HFF-Myc (cell line): ENCODE measurements at places on chromosomes 7 and 10.

DNA sequence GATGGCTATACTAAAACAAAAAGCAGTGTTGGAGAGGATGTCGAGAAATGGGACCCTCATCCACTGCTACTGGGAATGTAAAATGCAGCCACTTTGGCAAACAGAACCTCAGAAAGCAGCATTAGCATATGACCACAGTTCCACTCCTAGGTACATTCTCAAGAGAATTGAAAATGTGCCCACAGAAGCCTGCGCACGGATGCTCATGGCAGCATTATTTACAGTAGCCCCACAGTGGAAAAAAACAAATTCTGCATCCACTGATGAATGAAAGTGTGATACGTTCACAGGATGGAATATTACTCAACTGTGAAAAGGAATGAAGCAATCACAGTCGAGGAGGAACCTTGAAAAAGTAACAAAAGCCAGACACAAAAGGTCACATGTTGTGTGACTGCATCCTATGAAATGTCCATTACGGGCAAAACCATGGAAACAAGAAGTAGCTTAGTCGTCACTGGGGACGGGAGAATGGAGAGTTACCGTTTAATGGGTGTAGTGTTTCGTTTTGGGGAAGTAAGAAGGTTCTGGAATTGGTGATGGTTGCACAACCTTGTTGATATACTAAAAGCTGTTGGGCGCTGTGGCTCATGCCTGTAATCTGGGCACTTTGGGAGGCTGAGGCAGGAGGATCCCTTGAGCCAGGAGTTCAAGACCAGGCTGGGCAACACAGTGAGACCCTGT is 2.5 kb upstream of the UPK3B start:
- no peak for DNase-seq

DNA sequence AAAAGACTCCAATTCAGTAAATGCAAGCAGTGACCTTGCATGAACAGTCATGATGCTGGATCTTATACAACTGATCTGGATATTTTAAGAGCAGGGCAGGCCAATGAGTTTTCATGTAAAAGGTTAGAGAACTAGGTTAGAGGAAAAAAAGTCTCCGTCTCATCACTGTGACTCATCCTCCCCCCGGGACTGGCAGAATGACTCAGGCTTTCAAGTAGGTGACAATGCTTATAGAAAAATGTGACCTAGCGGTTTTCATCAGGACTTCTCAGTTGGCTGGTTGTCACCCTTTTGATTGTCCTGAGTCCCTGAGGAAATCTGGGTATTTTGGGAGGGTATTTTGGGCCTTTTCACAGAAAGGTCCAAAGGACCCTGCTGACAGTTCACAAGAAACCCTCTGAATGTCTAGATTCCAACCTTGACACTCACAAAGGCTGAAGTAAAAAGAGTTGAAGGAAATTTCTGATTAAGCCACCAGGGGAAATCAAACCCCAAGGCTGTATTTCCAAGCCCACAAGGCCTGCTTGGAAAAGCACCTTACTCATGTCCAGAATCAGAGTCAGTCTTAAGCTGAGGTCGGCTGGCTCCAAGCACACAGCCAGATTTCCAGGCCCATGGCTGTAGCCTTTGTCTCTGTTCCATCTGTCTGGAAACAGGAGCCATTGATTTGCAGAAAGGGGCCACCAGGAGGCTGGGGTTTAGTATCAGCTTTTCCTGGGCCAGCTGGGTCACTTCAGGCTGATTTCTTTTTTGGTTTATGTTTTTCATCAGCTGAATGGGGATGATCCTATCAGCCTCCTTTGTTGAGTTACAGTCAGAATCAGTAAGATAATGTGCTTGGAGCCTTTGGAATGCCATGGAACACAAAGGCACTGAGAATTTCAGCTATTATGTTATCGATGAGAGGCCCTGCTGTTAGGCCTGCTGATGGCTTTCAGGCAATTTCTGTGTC is 226.4 kb upstream of the HABP2 start:
- peak; percentile 26 for DNase-seq

DNA sequence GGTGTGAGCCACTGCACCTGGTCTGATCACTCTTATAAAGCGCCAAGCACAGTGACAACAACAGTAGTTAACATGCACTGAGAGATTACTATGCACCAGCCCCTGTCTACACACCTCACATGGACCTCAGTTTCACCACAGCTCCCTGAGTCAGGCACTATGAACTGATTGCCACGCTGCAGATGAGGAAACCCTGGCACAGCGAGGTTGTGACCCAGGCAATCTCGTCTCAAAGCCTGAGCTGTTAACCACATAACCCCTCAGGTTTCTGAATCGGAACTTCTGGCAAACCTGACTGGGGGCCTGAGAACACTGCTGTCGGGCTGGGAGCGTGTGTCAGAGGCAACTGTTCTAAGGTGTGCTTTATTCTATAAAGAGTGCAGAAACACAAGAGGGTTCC is 150.8 kb downstream of the RNF216 start:
- DNase-seq, result no peak

GRCh38 chr7:46218461-46219200 is 297.6 kb upstream of the IGFBP3 start:
- no peak for DNase-seq

GRCh38 chr10:11279314-11279713 is 261.6 kb downstream of the CELF2 start:
- DNase-seq, result no peak

- no peak for DNase-seq
Observed at GRCh38 chr7:146290746-146291145, 174.1 kb downstream of the CNTNAP2 start.

DNA sequence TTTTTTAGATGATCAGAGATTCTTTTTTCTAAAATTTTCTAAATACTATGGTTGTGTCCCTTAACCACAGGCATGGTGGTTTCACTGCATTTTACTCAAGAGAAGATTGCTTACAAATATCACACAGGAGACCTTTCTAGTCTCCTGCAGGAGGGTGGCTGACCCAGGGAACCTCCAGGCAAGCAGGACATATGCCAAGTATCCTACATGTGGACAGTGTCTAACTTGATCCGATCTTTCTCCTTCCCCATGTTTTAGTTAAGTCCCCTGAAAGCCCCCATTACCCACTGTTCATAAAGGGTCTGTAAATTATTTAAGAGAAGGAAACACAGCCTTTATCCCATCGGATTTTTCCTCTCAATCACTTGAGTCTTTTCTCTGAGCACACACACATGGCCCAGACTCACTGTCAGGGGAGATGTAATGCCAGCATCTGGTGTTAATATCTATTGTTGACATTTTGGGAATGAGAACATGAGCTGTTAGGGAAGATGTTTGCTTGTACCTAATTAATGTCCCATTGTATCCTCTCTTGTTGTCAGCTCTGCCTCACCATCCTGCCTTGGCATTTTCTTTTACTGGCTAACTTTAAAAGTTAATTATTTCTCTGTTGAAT is 755.2 kb downstream of the AUTS2 start:
- no peak for DNase-seq

DNA sequence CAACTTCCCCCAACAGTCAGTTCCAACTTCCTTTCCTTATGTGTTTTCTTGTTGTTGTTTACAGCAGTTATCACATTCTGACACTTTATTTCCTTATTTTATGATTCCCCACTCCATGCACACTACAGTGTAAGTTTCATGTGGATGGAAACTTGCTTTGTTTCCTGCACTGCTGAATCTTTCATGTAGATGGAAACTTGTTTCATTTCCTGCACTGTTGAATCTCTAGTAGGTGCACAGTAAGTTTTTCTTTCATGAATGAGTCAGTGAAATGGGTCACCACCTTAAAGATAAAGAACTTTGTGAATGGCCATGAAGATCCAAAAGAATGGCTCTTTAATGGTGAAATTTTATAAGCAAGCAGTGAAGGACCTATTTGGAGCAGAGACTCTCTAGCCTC is 61.4 kb downstream of the SHOC2 start:
- no peak for DNase-seq
